IPS DF 19.7 (cell line): ENCODE measurements at places on chromosomes 1 and 21.
A peak's percentile ranks its signal among the peaks of the same experiment; 100 is the strongest.

GRCh38 chr1:9589144-9589718, 520 bp downstream of the TMEM201 start:
- no peak for DNase-seq

GRCh38 chr1:168497376-168497950, 46.3 kb downstream of the XCL2 start:
- DNase-seq = no peak

DNA sequence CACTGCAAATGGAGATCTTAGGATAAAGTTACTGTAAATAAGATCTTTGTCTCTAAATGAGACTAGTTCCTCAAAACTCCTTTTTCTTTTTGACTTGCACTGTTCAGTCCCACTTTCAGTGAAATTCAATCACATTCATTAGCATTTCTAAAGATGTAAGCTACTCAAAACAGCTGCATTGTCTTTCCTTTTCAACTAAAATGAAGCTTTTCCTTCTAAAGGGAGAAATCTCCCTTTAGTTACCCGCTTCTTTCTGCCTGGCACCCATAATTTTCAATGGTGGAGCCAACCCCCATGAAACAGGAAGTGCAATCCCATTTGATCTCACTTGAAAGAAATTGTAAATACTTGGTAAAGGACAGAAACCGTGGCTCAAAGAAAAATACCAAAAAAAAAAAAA, 387.4 kb upstream of the PKN2 start:
- no peak for DNase-seq

GRCh38 chr1:115828101-115829022, 12.6 kb downstream of the NHLH2 start:
- no peak for DNase-seq

DNA sequence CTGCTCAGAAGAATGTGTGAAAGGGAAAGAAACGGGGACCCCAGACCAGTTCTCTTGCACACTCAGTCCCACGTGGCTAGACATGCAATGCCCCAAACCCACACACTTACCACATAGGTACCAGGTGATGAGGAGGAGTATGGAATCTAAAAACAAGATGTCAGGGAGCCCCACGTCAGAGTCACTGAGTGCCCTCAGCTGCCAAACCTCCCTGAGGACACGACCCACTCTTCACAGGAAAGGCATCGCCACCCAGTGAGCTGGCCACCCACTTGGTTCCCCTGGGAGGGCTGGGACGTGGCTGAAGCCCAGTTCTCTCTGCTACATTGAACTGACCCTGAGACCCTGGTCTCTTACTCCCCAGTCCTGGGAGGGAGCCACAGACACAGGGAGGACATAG, 41.4 kb downstream of the MRPL37 start:
- DNase-seq = no peak

GRCh38 chr1:50913954-50914353, 46.1 kb downstream of the FAF1 start:
- DNase-seq = no peak

GRCh38 chr1:152960452-152961044, 9.9 kb upstream of the SPRR4 start:
- DNase-seq = no peak

DNA sequence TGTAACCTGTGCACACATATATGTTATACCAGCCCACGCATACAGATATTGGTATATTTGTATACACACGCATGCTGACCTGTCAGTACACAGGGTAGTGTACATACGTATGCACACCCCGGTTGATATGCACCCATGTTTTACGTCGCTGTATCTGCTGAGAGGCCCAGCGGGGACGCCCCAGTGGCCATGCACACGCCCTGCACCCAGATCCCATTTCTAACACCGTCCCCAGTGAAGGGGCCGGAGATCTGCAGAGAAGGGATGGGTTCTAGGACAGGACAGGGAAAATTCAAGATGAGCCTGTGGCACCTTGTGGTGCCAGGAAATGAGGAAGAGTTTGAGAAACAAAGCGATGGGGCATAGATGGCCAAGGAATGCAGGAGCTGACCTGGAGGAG, 57.2 kb upstream of the TTC34 start:
- no peak for DNase-seq

DNA sequence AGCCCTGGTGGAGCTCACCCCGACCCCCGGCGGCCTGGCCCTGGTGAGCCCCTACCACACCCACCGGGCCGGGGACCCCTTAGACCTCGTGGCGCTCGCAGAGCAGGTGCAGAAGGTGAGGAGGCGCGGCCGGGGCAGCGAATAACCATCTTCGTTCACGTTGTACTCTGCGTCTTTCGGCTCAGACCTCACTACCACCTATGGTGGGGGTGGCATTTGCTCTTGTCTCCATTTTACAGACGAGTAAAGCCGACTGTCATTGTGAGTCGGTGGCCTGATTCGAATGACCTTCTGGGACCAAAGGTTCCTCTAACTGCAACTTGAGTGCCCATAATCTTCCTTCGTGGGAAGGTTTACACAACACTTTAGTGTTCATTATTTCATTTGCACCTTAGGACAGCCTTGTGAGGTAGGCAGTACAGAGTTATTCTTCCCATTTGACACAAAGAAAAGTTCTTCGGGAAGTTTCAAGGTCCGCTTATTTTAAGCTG, 506 bp downstream of the C1orf50 start:
- no peak for DNase-seq

- no peak for DNase-seq
These were observed 10.8 kb downstream of the CCDC24 start for GRCh38 chr1:44002165-44002564.

DNA sequence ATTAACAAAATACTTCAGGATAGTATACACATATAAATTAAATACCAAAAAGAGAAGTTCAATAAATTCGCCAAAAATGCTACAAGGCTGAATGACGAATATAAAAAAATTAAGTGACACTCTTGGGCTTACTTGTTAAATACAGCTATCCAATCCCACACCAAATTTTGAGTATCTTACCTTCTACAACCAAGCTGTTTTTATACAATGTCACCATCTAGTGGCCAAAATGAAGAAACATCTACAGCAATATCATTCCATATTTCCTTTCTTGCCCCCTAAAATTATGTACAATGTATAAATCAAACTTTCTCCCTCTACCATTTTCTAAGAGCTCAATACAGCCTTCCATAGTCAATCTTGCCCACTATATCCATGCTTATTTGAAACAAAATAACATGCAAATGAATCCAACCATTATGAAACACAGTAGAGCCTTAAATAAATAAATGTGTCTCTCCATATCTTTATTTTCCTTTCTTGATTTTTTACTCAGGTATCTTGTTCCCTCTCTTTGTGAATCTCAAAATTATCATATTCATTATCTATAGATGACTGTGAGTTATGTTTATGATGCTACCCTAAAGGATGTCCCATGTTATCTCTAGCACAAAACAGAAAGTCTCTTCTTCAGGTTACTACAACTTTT, 86.3 kb downstream of the ACBD6 start:
- no peak for DNase-seq

GRCh38 chr1:204503122-204503912, 8.7 kb upstream of the PIK3C2B start:
- DNase-seq = no peak

- DNase-seq = no peak
These were observed 750.9 kb upstream of the B3GALT2 start for GRCh38 chr1:193937308-193937707.

GRCh38 chr1:108646648-108647269, 14.1 kb downstream of the HENMT1 start:
- DNase-seq = no peak

DNA sequence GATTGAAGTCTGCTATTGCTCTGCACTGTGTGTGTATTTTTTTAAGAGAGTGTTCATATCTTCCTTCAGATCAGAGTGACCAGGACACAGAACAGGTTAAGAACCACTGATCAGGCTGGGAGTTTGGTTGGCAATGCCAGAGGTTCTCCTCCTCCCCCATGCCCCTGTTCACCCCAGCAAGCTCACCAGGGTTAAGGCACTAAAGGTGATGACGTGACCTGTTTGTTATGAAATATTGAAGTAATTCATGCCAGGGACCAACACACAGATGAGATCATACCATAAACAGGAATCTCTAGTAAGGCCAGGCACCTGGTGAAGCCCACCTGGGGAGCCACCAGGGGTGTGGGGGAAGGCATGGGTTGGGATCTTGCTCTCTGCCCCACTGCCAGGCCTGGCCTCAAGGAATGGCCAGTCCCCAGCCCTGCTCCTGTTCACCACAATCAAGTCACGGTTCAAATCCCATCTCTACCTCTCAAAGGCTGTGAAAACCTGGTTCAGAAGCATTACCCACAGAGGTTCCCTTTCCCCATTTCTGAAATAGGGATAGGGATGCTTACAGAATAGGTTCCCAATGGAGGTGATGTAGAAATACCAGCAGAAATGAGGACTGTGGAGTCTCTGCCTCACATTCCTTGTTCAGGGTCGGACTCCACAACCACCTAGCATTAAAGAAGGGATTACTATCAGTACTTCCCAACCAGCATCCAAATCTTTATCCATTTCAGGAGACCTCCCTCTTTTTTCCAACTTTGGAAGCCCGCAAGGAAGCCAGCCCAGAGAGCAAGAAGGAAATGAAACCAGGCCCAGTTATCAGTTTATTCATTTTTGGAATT, 2.4 kb downstream of the ID3 start:
- DNase-seq = no peak

DNA sequence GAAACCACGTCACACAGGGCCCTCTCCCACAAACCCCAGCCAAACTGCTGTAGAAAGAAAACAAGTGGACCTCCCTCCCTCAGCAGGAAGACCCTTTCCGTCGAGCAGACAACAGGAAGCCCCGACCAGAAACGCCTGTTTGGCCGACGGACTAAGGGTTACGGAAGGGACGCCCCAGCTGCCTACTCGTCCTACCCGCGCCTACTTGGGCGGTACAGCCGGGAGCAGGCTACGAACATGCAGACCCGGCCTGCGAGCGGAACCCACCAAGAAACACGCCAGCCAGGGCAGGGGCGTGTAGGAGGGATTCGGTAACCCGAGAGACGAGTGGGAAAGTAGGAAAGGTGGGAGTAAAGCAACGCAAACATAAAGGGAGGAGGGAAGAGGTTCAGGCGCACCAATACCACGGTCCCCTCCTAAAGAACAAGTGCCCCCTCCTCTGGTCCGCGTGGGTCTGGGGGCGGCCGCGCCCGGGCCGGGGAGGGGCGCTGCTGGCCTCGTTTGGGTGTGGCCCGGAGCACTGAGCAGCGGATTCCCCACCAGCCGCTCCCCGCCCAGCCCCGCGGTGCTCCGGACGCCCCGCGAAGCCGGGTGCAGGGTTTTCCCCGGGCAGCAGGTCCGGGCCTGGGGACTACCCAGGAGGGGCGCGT, 450 bp downstream of the S100A10 start:
- DNase-seq = no peak

GRCh38 chr1:156384007-156384406, 15.0 kb downstream of the RHBG start:
- DNase-seq = no peak

DNA sequence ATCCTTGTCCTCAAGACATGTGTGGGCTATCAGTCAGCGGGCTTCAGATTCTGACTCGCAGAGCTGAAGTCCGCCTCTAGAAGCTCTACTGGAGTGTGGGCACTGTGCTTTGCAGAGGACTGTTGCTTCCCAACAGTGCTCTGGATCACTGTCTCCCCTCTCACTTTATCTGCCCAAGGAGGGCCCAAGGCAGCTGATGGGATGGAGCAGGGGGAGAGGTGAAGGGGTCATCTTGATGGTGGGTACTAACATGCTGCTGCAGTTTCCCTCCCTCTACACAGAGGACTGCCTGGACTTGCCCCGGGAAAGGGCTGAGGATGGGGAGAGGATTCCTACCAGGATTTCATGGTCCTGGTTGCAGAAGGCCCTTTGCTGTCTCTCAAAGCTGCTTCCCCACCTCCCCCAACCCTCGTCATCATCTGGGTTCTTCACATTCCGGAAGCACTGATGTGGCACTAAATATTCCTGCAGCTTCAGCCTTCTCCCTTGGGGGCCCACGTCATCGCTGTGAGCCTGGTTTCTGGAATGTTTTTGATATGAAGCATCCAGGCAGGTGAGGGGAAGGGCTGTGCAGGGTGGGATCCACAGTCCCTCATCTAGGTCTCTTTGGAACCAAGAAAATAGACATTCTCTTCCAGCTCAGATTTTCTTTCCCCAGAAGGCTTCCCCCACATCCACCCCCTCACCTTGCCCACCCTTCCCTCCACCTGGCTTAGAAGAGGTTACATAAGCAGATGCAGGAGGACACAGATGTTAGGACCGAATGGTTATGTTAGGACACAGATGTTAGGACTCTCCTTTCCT, 23.2 kb downstream of the NUAK2 start:
- DNase-seq = peak; percentile 86

DNA sequence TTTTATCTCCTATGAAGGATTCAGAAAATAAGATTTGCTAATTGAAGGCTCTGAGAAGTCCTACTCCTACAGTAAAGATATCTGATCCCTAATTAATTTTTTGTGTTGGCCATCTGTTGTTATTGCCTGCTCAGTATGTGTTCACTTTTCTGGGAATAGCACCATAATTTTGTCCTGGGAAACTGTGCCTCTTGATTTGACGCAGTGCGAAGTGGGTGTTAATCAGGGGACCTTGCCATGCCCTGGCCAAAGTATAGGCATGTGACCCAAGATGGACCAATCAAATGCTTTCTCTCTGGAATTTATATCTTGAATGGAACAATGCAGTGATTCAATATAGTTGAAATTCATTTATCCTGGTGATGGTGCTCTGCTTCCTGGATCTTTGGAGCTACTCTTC, 30.4 kb upstream of the GNG12 start:
- no peak for DNase-seq

- no peak for DNase-seq
These were observed 71.5 kb downstream of the RPS6KC1 start for GRCh38 chr1:213122514-213122929.

GRCh38 chr1:83857103-83857502, 141.8 kb downstream of the TTLL7 start:
- DNase-seq = no peak

DNA sequence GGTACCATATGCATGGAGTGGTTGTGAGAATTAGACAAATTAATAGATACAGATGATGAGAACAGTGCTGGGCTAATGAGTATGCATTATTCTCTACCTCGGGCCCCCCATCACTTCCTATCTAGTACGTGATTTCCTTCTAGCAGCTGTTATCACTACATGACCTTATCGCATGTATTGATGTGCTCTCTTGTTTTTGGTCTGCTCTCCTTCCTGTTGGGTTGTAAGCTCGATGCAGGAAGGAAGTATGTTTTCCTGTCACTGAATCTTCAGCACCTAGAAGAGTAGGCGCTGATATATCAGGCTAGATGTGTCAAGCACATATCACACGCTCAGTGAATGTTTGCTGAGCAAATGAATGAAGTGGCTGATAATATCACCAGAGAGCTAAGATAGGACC, 43.9 kb upstream of the IFNAR2 start:
- DNase-seq = no peak

- no peak for DNase-seq
These were observed 10.5 kb upstream of the LAX1 start for GRCh38 chr1:203754455-203754864.

- DNase-seq = no peak
These were observed 35.9 kb downstream of the DNASE2B start for GRCh38 chr1:84434081-84434769.

GRCh38 chr1:160191756-160192155, 1.4 kb downstream of the CASQ1 start:
- no peak for DNase-seq

GRCh38 chr1:110186558-110186957, 23.6 kb upstream of the KCNC4 start:
- DNase-seq = no peak
